ENCODE measurements at places on chromosomes 12 and 14.

GRCh38 chr14:20675669-20676068 lies 8.7 kb upstream of the RNASE4 start:
- DNase-seq = no peak
- no peak overlapping the region for H3K4me3 ChIP-seq
- H3K4me1 ChIP-seq = peaks cover 2% of the 10 kb centered on the region
- H3K27ac ChIP-seq = no peak overlapping the region

DNA sequence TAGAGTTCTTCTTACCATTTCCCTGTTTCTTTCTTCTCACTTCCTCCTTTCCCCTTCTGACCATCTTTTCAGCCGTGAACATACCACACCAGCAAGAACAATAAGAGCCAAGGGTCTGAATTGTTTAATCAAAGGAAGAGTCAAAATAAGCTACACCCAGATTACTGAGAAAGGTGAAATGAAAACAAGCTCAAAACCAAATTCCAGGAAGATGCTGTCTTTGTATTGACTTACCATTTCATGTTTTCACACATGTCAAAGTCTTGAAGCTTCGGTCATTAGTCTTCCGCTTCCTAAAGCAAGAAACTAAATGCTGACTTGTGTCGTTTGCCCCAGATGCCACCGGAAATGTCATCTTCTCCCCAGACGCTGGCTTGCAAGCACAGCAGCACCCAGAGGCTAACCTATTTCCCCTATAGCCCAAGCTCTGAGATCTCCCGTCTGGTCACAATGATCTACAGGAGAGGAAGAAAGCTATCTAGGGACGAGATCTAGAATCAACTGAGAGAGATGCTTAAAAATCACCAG lies 136.5 kb upstream of the AMIGO2 start:
- no peak for DNase-seq
- H3K27ac ChIP-seq = no peak overlapping the region
- H3K27me3 ChIP-seq = no peaks in the 10 kb centered on the region
- H3K36me3 ChIP-seq = no peaks in the 10 kb centered on the region
- H3K4me3 ChIP-seq = no peak overlapping the region

- no peaks in the 10 kb centered on the region for H3K4me1 ChIP-seq
- no peak overlapping the region for H3K4me3 ChIP-seq
- no peak for DNase-seq
- H3K27ac ChIP-seq = no peak overlapping the region
- no peaks in the 10 kb centered on the region for H3K36me3 ChIP-seq
- no peaks in the 10 kb centered on the region for H3K27me3 ChIP-seq
Measured at GRCh38 chr12:68557011-68557730, 53.5 kb upstream of the RAP1B start.

DNA sequence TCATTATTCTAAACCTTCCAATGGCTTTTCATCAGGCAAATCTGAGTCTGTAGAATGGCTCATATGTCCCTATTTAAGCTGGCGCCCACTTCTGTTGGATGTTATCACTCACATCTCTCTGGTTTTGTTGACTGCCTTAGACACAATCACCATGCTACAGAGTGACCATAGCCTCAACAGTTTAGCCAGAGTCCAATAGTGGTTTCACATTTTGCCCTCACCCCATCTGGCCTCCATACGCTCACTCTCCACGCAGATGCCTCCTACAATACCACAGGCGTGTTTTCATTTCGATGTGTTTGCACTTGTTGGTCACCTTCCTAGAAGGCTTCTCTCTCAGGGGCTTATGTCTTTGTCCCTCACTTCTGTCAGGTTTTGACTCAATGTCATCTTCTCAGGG lies 3.4 kb downstream of the KLRB1 start:
- H3K27ac ChIP-seq = no peak overlapping the region
- no peaks in the 10 kb centered on the region for H3K4me1 ChIP-seq
- H3K4me3 ChIP-seq = no peak overlapping the region

DNA sequence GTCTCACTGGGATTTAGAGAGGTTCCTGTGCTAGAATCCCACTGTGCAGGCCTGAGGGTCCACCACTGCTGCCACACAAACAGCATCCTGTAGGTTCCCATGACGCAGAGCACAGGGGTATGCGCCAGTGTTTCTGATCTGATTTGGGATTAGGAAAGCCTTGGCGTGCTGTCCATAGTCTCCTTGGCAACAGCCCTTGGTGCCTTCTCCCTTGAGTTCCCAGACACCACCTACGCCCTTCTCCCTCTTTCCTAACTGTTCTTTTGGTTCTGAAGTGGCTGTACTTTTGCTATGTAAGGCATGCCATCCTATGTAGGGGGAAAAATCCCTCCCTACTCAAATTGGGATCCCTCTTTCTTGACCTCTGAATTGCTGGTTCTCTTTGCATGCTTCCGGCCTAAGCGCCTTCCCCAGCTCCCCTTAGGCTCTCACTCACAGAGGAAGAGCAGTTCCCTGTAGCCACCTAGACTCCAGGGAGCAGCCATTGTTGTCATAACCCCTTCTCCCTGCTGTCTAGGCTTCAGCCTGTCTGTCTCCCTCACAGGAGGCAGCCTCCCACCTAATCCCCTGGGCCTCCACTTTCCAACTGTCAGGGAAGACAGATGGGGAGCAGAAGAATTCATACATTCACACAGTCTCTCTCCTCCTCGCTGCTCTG lies 14.8 kb upstream of the RIC8B start:
- peaks cover 3% of the 10 kb centered on the region for H3K4me1 ChIP-seq
- no peaks in the 10 kb centered on the region for H3K27me3 ChIP-seq
- H3K4me3 ChIP-seq = no peak overlapping the region
- no peak overlapping the region for H3K27ac ChIP-seq
- H3K36me3 ChIP-seq = no peaks in the 10 kb centered on the region
- DNase-seq = no peak

GRCh38 chr14:98826618-98827017 lies 445.4 kb downstream of the BCL11B start:
- no peaks in the 10 kb centered on the region for H3K27me3 ChIP-seq
- no peaks in the 10 kb centered on the region for H3K4me1 ChIP-seq
- H3K36me3 ChIP-seq = no peaks in the 10 kb centered on the region
- H3K4me3 ChIP-seq = no peak overlapping the region
- DNase-seq = no peak

DNA sequence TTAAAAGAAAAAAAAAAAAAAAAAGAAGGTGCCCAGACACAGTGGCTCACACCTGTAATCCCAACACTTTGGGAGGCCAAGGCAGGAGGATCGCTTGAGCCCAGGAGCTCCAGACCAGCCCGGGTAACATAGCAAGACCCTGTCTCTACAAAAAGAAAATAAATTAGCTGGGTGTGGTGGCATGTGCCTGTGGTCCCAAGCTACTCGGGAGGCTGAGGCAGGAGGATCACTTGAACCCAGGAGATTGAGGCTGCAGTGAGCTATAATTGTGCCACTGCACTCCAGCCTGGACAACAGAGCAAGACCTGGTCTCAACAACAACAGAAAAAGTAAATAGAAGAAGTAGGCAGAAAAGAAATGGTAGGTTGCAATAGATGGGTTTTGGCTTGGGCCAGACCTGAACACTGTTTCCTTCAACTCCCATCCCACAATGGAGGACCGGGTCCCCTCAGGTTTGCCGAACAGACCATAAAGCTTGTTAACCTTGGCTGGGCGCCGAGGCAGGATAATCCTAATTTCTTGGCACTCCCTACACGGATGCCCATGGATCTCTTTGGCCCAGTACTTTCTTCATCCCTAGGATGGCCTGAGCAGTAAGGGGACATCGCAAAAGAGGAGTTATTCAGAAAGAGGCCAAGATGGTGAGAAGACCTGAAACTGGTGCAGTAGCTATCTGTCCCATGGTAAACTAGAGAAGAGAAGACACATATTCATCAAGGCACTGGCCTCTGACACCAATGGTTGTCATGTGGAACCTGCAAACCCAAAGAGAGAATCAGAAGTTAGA lies 165.5 kb upstream of the CCND2 start:
- no peaks in the 10 kb centered on the region for H3K36me3 ChIP-seq
- H3K27me3 ChIP-seq = no peaks in the 10 kb centered on the region
- H3K4me1 ChIP-seq = no peaks in the 10 kb centered on the region
- no peak overlapping the region for H3K4me3 ChIP-seq
- DNase-seq = no peak

- H3K27ac ChIP-seq = no peak overlapping the region
- no peak for DNase-seq
- no peak overlapping the region for H3K4me3 ChIP-seq
- no peaks in the 10 kb centered on the region for H3K36me3 ChIP-seq
- no peaks in the 10 kb centered on the region for H3K27me3 ChIP-seq
Measured at GRCh38 chr14:58749066-58749669, 111.4 kb downstream of the DACT1 start.

- no peaks in the 10 kb centered on the region for H3K4me1 ChIP-seq
- H3K4me3 ChIP-seq = no peak overlapping the region
- H3K36me3 ChIP-seq = no peaks in the 10 kb centered on the region
- no peak overlapping the region for H3K27ac ChIP-seq
- no peaks in the 10 kb centered on the region for H3K27me3 ChIP-seq
Measured at GRCh38 chr12:22163594-22163993, 117.6 kb downstream of the CMAS start.

DNA sequence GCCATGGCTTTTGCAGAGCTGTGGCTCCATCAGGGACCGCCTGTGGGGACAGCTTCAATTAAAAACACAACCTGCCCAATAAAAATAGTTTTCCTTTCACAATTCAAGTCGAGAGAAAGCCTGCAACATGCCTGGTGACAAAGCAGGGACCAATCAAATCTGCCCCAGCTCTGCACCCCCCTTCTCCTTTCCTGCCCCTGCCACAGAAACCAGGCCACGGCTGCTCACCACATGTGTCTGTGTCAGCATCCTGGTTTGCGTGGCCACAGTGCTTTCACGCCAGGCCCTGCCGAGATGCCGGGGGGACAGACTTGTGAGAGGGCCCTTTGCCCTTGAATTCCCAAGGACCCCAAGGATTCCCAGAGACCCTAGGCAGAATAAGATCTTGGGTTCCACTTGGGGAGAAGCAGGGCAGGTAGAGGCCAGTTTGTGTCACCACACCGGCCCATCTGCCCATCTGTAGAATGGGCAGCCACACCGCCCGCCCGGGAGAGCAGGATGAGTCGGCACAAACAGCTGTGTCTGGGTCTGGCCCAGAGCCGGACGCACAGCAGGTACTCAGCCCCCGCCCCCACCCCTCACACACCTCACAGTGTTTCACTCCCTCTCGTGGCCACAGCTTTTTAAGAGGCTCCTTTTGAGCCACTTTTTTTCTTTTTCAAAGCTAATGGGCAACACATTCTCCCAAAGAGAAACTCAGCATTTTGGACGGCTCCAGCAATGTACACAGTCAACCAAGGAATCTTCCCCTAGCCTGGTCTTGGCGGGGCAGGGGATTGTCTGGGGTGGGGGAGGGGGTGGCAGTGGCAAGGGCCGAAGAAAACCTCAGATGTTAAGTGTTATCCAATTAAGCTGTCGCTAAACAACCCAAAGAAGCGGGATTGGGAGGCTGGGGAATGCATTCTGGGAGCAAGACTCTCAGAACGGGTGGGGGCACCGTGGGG lies 41.5 kb downstream of the BCL11B start:
- H3K36me3 ChIP-seq = no peaks in the 10 kb centered on the region
- no peak overlapping the region for H3K4me3 ChIP-seq
- DNase-seq = no peak
- no peaks in the 10 kb centered on the region for H3K27me3 ChIP-seq

DNA sequence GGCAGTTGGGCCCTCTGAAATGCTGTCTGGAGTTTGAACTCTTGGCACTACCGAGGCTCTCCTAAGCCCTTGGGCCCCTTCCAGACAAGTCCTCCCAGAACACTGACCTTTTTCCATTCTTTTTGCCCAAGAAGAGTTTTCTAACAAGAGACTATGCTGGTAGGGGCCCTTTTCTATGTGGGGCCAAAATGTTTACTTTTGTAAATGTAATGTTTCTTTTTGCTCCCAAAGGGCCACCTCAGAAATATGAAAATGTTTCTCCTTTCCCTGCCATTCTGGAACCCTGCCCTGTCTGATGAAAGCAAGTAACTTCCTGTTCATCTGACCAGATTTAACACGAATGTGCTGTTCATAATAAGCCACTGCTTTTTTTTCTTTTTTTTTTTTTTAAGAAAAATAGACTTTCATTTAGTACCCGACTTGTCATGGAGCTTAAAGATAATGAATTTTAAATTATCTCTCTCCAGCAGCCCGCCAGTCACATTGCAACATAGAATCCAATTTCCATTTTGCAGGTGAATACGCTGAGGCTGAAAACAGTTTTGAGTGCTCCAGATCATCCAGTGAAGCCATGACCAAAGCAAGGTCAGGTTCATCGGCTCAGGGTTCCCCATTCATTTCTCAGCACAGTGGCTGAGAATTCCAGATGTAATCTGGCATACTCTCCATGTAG lies 169.9 kb downstream of the DPF3 start:
- H3K4me1 ChIP-seq = peaks cover 37% of the 10 kb centered on the region
- H3K36me3 ChIP-seq = no peaks in the 10 kb centered on the region
- peak overlapping the region; percentile 48 for H3K27ac ChIP-seq

DNA sequence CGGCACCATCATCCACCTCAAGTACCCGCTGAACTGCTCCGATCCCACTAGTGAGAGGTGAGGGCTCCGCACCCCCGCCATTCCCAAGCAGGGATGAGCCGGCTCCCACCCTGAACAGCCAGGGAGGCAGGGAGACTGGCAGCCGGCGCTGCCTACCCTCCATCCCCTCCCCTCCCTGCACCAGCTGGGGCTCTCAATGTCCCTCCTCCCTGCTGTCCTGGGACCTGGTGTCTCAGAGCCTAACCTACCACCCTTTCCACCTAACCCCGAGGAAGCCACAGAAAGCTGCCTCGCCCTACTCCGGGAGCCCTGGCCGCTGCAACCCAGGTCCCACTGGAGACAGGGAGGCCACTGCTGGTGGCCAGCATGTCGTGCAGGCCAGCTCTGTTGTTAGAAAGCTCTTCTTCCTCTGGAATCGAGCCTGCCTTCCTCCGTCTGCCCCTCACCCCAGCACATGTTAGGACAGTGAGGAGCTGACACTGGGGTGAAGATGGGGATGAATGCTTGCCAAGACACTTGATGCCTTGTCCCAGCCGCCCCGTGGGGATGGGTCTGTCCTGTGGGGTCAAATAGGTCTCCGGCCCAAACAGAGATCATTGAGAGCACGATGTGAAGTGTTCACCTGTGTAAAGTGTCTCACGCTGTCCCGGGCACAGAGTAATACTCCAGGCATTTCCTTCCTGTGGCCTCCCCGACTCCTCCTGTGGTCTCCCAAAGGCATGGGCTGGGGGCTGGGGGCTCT lies 1.1 kb downstream of the PTPN6 start:
- no peak overlapping the region for H3K4me3 ChIP-seq
- no peak for DNase-seq
- H3K27me3 ChIP-seq = no peaks in the 10 kb centered on the region
- no peaks in the 10 kb centered on the region for H3K36me3 ChIP-seq
- H3K27ac ChIP-seq = no peak overlapping the region

GRCh38 chr12:40697566-40698259 lies 5.5 kb downstream of the CNTN1 start:
- no peak overlapping the region for H3K27ac ChIP-seq
- no peak overlapping the region for H3K4me3 ChIP-seq
- no peaks in the 10 kb centered on the region for H3K36me3 ChIP-seq
- DNase-seq = no peak
- H3K27me3 ChIP-seq = no peaks in the 10 kb centered on the region
- H3K4me1 ChIP-seq = no peaks in the 10 kb centered on the region

- no peaks in the 10 kb centered on the region for H3K27me3 ChIP-seq
- H3K36me3 ChIP-seq = no peaks in the 10 kb centered on the region
- no peak overlapping the region for H3K4me3 ChIP-seq
- no peak for DNase-seq
- no peak overlapping the region for H3K27ac ChIP-seq
Measured at GRCh38 chr12:54598970-54599369, 10.5 kb upstream of the PPP1R1A start.

GRCh38 chr12:2169940-2170339 lies 117.2 kb downstream of the CACNA1C start:
- no peaks in the 10 kb centered on the region for H3K27me3 ChIP-seq
- H3K4me1 ChIP-seq = no peaks in the 10 kb centered on the region
- H3K27ac ChIP-seq = no peak overlapping the region
- no peak for DNase-seq

Measured in ovary (tissue), 10 donors.